ENCODE measurements at places on chromosomes 3 and 15.
A peak's percentile ranks its signal among the peaks of the same experiment; 100 is the strongest.

DNA sequence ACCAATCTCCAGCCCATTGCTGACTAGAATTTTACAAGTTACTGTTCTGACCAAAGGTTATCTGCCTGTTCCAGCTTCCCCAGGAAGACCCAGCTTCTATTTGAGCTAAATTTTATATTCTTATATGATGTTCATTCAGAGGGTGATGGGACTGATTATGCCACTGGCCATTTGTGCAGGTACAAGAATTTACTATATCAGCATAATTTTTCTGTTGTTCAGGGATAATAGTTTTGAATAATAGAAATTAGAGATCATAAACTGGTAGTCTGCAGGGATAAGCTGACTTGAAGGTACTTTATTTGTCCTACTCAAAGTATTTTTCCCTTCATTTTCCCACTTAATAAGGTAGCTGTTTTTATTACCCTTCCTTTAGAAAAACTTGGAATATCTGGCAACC is 222.6 kb upstream of the MRPL3 start:
- DNase-seq: no peak

- no peak for DNase-seq
Observed at GRCh38 chr3:11995120-11995519, 9.1 kb upstream of the SYN2 start.

- no peak for DNase-seq
Observed at GRCh38 chr3:56744016-56744415, 57.7 kb downstream of the ARHGEF3 start.

DNA sequence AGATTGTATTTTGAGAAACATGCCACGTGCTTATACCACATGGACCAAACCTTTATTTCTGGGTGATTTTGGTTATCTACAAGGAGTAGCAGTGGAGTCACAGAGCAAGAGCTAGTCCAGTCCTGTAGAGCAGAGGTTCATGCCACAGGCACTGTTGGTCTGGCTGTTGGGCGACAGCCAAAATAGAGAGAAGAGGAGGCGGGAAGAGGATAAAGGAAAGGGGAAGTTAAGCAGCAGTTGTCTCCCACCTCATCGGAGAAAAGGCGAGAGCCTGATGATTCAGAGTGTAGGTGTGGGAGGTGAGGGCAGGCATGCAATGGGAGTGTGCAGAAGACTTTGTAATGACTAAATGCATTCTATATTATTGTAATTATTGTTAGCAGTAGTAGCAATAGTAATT is 237.5 kb upstream of the ROPN1 start:
- DNase-seq: no peak

DNA sequence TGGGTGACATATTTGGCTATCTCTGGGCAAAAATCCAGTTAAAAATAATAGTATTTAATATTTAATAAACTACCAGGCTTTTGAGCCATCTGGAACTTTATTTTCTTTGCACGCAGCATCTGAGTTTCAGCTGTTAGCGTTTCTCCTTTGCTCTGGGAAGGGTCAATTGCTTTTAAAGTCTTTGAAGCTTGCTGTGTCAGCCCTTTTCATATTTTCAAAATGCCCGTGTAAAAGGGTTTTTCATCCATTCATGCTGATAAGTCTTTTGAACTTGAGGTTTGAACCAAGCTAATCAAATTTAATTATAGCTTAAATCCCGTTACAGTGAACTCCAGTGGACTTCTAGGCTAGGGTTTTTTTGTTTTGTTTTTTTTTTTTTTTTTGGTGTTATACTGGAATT is 79.1 kb downstream of the SLC25A26 start:
- no peak for DNase-seq

GRCh38 chr3:123621850-123622189 is 37.0 kb upstream of the HACD2 start:
- no peak for DNase-seq

- no peak for DNase-seq
Observed at GRCh38 chr15:50549326-50549725, 2.9 kb upstream of the USP50 start.

GRCh38 chr3:10312861-10313260 is 8.1 kb downstream of the SEC13 start:
- DNase-seq: no peak

- DNase-seq: no peak
Observed at GRCh38 chr3:36653095-36653494, 111.3 kb downstream of the DCLK3 start.

DNA sequence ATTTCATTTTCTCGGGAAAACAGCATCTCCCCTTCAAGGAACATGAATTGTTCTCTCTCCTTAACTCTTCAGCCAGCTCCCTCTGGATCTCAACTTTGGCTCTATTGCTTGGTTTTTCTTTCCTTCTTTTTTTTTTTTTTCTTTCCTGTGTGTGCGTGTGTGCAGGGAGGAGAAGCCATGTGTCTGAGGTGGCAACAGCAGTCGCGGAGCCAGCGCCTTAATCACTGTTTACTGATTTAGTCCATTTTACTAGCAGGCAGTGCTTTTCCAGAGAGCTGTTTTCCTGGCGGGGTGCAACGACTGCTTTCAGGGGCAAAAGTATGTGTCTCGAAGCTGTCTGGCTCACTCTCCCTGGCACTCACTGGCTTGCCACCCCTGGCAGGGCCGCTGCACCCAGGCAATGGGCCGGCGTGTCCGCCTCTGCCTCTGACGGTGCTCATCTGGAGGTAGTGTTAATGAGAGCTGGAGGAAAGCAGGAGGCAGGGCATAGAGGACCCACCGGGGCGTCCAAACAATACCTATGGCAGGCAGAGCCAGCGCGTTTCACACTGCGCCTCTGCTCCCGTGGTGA is 835.4 kb upstream of the NR2F2 start:
- no peak for DNase-seq

DNA sequence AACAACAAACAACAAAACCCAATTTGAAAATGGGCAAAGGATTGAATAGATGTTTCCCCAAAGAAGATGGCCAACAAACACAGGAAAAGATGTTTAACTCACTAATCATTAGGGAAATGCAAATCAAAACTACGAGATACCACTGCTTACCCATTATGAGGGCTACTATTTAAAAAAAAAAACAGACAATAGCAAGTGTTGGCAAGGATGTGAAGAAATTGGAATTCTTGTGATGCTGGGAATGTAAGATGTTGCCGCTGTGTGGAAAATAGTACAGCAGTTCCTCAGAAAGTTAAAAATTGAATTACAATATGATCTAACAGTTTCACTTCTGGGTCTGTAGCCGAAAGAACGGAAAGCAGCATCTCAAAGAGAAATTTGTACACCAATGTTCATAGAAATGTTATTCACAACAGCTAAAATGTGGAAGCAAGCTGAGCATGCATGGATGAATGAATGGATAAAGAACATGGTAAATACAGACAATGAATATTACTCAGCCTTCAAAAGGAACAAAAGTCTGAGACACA is 121.9 kb downstream of the CHSY1 start:
- no peak for DNase-seq

- no peak for DNase-seq
Observed at GRCh38 chr3:140467104-140467577, 210.7 kb upstream of the TRIM42 start.

DNA sequence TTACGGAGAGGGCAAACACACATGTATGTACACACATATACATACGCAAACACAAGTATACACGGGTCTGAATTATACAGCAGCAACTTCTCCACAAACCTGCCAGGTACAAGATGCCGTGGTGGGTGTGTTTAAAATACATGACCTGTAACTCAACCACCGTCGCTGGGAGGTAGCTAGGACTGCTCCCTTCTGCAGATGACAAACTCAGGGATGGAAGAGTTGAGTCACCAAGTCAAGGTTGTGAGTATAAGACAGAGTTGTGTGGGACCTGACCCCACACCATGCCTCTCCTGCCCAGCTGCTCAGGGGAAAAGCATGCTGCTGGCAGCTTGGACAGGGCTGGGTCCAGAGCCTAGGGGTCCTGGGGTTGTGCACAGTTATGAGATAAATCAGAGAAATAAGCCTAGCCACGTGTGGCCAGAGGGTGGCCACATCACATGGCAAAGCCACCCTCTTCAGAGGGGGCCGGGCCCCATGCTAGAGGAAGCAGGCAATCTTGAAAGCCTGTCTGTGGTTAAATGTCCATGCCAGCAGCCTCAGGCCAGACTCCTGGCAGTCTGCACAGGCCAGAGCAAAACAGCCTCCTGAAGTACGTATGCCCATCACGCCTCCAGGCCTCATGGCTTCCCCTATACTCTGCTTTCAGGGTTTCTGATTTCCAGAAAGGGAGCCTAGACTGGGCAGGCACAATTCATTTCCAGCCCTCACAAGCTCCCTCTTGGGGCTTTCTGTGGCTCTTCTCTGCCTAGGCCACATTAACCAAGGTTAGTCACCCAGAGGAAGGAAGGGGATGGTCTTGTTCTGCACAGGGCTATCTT is 107.7 kb upstream of the RPL32 start:
- DNase-seq: peak; percentile 50

GRCh38 chr15:87135109-87135508 is 1055.4 kb downstream of the AGBL1 start:
- no peak for DNase-seq

GRCh38 chr15:101453123-101454120 is 36.1 kb downstream of the PCSK6 start:
- no peak for DNase-seq

DNA sequence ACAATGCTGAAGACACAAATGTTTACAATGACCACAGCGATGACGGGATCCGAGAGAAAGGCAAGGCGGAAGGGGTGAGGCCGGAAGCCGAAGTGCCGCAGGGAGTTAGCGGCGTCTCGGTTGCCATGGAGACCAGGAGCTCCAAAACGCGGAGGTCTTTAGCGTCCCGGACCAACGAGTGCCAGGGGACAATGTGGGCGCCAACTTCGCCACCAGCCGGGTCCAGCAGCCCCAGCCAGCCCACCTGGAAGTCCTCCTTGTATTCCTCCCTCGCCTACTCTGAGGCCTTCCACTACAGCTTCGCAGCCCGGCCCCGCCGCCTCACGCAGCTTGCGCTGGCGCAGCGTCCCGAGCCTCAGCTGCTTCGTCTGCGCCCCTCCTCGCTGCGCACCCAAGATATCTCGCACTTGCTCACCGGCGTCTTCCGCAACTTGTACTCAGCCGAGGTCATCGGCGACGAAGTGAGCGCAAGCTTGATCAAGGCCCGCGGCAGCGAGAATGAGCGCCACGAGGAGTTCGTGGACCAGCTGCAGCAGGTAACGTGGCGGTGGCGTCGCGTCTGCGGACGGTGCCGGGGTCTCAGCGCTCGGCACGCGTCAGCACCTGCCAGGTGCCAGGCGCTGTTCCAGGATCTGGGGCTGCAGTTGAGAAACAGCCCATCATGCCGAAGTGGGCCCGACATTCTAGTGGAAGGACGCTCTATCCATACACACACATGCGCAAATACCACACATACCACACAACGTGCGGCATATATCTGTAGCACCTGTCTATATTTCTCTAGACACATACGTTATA is at the start of gene DLEC1:
Gene DLEC1 (plus strand): TSS at position 108 of the 798 bp plus-strand sequence. CDS start 18 bp downstream, at position 126.
- peak; percentile 80 for DNase-seq

DNA sequence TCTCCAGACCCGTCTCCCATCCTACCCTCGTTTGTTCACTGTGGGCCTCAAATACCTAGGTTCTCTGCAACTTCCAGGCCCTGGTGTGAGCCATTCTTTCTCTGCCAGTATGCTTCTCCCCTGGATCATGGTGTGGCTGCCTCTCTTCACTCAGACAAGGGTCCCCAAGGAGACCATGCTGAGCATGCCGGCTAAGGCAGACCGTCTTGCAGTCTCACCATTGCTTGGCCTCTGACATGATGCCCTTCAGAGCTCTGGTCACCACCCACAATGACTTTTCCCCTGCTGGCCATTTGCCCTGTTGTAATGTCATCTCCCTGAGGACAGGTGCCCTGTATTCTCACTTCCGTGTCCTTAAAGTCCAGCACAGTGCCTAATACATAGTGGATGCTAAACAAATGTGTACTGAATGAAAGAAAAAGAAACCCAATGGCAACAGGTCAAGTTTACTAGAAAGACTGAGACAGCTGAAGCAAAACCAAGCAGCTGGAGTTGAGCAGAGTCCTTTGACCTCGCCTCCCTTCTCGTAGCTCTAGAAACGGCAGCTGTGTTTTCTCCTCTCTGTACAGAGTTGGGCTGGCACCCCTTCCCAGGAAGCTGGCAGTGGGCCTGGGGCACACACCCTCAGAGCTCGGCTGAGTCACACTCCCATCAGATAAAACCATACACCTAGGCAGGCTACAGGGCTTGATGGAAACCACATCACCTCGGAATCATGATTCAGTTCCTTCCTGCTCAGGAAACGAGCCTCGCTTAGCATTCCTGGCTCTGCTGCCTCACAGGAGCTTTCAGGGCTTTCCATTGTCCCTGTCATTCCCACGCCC is 8.6 kb downstream of the TLR9 start:
- peak; percentile 57 for DNase-seq

DNA sequence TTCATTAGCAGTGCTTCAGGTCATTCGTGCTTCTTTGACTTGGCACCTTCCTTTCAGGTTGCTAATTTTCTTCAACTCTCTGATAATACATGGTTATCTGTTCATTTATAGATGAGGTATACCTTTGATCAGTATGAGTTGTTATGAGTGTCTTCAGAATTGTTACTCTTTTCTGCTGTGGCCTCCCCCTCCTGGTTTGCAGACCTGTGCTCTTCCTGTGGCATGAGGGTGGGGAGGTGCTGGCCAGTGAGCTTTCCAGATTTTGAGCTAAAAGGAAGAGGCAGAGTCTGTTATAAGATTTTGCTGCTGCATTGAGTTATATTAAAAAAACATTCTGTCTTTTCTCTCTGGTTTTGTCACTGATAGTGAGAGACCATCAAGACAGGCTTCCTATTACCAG is 30.8 kb upstream of the GOLGA6L9 start:
- no peak for DNase-seq

GRCh38 chr3:72679540-72680198 is 168.6 kb downstream of the SHQ1 start:
- DNase-seq: no peak

DNA sequence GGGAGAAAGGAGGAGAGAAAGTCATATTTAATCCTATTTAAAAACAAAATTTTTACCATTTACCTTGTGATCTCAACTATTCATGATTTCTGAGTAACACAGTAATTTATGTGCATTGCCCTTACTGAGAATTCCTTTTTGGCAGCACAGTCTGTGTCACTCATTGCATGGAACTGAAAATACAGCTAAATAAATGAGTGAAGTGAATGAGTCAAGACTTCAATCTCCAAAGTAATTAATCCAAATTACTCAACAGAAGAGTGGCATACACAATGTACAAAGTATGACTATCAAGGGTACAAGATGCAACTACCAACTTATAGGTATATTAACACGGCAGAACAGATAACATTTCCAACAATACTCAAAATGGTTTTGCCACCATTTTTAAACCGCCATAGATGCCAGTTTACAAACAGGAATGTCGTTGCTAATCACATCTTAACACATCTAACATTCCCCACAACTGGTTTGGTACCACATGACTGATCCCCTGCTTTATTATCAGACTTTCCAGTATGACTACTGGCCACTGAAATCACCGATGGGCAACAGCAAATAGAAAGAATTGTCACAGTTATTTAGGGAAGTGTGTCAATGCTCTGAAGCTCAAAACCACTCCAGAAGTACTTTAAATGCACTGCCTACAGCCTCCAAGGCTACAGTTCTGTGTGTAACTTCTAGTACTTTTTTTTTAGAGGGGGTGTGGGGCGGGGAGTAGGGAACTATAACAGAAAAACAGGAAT is 410.4 kb downstream of the SHQ1 start:
- no peak for DNase-seq

- no peak for DNase-seq
Observed at GRCh38 chr15:82970078-82970686, 15.8 kb upstream of the RAMAC start.

GRCh38 chr3:169394316-169394715 is 269.2 kb downstream of the MECOM start:
- no peak for DNase-seq

Measured in stimulated activated CD4-positive, alpha-beta T cell treated with anti-CD3 and anti-CD28 coated beads, Interleukin-4, amount 100 ng/mL, for 24 hours (primary cell).